Lower leg skin (tissue), 4 donors: ENCODE measurements at places on chromosomes 5 and 9. TPM values are rescaled to one million over a fixed set of nuclear protein-coding genes. Genes with fewer than 3 reads are reported as not detected.

DNA sequence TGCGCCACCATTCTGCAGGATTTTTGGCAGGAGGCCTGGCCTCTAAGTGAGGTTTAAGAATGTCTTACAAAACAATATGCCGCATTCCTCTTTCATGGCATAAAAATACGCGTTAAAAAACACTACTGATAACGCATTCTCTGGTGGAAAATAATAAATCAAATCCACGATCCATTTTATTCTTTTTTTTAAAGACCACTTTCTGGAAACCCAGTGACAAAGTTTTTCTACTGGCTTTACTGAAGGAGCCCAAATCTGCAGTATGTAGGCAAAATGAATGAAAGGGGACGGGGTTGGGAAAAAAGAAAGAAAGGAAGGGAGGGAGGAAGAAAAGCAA is 2.0 kb downstream of the SV2C start:
- DNase-seq, result no peak

GRCh38 chr9:6681957-6682501 is 36.5 kb upstream of the GLDC start:
- DNase-seq, result no peak

Gene CTSL
- total RNA-seq, result 22.0 TPM

Gene PRKACG
- total RNA-seq, result not detected

Gene IRGM
- not detected for total RNA-seq
